ENCODE measurements at places on chromosomes 4 and X.

DNA sequence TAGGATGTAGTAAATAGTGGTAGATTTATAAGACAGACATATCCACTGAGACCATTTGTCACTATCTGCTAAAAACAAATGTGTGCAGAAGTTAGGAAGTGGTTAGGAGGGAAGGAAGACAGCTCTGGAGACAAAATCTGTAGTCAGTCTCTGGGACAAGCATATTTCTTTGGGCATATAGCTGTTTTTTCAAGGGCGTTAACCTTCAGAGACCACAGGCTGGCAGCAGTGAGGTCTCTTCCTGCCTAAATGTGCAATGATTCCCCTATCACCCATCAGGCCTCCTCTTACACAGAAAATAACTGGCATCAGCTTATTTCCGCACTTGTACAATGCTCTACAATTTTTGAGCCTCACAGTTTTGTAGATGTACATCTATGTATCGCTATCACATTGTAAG is 6.5 kb downstream of the TMEM150C start:
- DNase-seq: no peak

GRCh38 chr4:106486533-106486932 is 118.0 kb upstream of the GIMD1 start:
- no peak for DNase-seq

GRCh38 chr4:102869569-102870197 is 891 bp downstream of the CISD2 start:
- DNase-seq: no peak

GRCh38 chr4:174789657-174790056 is 39.4 kb downstream of the GLRA3 start:
- DNase-seq: no peak

GRCh38 chr4:144575181-144575580 is 70.8 kb upstream of the HHIP start:
- DNase-seq: no peak

DNA sequence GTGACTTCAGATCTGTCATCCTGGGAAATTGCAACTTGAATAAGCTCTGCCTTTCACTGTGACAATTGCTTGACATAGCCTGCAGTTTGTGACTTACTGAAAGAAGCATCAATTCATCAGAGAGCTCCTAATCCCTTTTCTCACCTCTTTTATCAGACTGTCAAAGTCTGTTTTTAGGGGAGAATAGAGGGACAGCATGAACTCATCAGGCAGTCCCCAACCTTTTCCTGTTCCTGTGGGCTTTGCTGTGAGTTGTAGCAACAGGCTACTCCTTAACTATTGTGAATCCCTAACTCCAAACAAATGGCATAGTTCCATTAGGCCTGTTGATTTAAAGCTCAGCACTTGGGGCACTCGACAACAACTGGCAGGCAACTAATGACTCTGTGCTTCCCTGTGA is 64.9 kb downstream of the DOCK11 start:
- DNase-seq: no peak

- DNase-seq: no peak
Observed at GRCh38 chr4:19047279-19047880, 1025.8 kb upstream of the LCORL start.

DNA sequence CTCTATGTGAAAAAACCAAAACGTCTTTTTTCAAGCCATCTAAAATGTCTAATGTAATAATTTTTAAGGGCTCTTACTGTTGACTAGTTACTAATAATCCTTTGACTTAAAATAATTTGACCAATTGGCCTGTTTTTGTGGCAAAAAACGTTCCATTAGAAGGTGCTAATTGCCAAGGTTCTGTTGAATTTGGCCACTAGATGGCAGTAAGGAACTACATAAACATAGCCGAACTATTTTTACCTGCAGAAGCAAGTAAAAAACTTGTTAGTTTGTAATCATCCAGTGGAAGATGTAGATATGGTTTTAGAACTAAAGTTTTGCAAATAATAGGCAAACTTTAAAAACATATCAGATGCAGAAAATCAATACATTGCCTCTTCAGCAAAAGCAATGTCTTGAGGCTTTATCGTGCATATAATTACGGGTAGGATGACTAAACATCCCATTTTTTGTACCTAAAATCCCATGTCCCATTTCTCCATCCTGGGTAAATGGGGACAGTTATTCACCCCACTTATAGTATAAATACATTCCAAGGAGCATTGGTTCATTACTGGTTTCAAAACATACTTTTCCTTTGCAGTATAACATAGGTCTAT is 57.6 kb downstream of the PROM1 start:
- no peak for DNase-seq

GRCh38 chr4:168884251-168885124 is 125.6 kb downstream of the CBR4 start:
- no peak for DNase-seq

DNA sequence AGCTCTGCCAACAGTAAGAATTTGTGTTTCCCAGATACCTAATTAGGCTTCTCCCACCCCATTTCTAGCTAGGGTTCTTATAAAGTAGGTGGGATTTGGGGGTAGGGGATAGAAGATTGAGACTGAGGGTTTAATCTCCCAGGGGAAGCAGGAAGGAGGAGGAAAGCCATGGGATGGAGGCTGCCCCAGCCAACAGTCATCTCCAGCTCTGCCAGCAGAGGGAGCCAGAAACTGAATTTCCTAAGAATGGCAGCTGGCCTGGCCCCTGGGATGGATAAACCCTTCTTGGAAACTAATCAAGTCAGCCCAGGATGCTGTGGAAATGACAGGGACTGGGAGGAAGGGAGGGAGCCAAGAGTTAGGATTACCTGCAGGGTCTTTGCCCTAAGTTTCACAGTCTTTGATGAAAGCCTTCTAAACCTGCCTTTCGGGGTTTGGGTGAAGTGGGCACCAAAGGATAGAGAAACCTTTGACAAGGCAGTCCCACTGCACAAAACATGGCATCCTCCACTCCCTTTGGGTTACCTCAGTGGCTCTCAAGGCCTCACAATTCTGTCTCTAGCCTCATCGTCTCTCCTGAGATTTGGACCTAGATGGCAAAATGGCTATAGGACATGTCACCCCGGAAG is 6.7 kb upstream of the ERCC6L start:
- peak; percentile 67 for DNase-seq

DNA sequence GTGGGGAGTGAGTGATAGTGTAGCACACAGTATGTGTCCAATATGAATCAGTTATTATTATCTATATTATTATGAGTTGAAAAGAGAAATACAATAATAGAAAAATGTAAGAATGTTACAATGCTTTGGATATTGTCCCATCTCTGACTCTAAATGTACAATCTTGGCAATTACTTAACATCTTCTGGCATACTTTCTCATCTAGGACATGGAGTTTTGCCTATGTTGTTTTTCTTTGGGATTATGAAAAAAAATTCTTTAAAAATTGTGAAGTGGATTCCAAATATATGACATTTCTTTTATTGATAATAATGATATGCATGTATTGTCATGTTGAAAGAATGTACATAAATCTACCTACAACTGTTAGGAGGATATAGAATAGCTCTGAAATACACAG is 84.1 kb downstream of the TBCK start:
- DNase-seq: no peak

GRCh38 chrX:66638591-66639500 is at the start of gene EDA2R:
TSS of gene EDA2R (minus strand) at chrX:66639078. CDS start at chrX:66616020, 23,058 bp downstream.
- DNase-seq: peak; percentile 17

GRCh38 chr4:99077177-99077576 is 11.4 kb downstream of the ADH5 start:
- no peak for DNase-seq

All from pancreas (tissue), 10 donors.